Vagina (tissue), 2 donors: ENCODE measurements at places on chromosomes 12 and 14. TPM values are rescaled to one million over a fixed set of nuclear protein-coding genes. Genes with fewer than 3 reads are reported as not detected.

- no peak for DNase-seq
- no peaks in the 10 kb centered on the region for H3K36me3 ChIP-seq
- no peak overlapping the region for H3K4me3 ChIP-seq
- no peaks in the 10 kb centered on the region for H3K27me3 ChIP-seq
- no peaks in the 10 kb centered on the region for H3K4me1 ChIP-seq
- H3K27ac ChIP-seq, result no peak overlapping the region
Observed at GRCh38 chr12:2110849-2111566, 58.2 kb downstream of the CACNA1C start.

GRCh38 chr12:129067491-129067890 lies 214.2 kb downstream of the GLT1D1 start:
- no peaks in the 10 kb centered on the region for H3K36me3 ChIP-seq
- no peaks in the 10 kb centered on the region for H3K27me3 ChIP-seq
- no peak for DNase-seq
- no peak overlapping the region for H3K4me3 ChIP-seq
- H3K27ac ChIP-seq, result no peak overlapping the region

GRCh38 chr14:52862632-52863333 lies 71.4 kb upstream of the GNPNAT1 start:
- DNase-seq, result no peak
- H3K27me3 ChIP-seq, result no peaks in the 10 kb centered on the region
- peak overlapping the region; percentile 26 for H3K27ac ChIP-seq
- H3K4me1 ChIP-seq, result no peaks in the 10 kb centered on the region
- H3K4me3 ChIP-seq, result no peak overlapping the region

FOXA1 gene
- total RNA-seq, result 11.5 TPM

PNMA1 gene
- 35.4 TPM for total RNA-seq
